Liver (tissue), 10 donors: ENCODE measurements at places on chromosomes 5 and 9. TPM values are rescaled to one million over a fixed set of nuclear protein-coding genes. Genes with fewer than 3 reads are reported as not detected.

Gene HNRNPK
- 182 TPM for polyA plus RNA-seq

Gene ARSI
- polyA plus RNA-seq, result not detected

Gene CFAP77
- polyA plus RNA-seq, result not detected

Gene GRIN3A
- 0.08 TPM for polyA plus RNA-seq

Gene PCAT7
- 0.71 TPM for polyA plus RNA-seq

Gene F2R
- polyA plus RNA-seq, result 5.9 TPM

Gene SPATA31C1
- not detected for polyA plus RNA-seq

Gene SPATA31A3
- not detected for polyA plus RNA-seq
